ENCODE measurements at places on chromosomes 13 and 19.
A peak's percentile ranks its signal among the peaks of the same experiment; 100 is the strongest.

DNA sequence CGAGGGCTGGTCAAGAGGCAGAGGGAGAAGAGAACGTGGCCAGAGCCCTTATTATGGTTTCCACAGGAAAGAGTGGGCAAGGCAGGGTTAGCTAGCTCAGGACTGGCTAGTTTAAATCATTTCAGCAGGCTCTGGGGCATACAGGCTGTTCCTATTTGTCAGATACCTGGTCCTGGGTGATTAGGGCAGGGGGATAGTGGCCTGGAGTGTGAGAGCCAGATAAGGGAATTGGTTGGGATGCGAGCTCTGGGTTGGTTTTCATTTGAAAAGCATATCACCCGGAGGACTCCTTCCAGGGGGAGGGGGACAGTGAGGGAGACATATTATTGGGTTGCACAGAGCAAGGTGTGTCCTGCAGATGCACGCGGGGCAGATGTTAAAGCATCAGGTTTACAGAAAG, 75.3 kb upstream of the CLDN10 start:
- peak; percentile 43 for DNase-seq

GRCh38 chr13:99331881-99332293, 24.7 kb upstream of the GPR183 start:
- DNase-seq = no peak

DNA sequence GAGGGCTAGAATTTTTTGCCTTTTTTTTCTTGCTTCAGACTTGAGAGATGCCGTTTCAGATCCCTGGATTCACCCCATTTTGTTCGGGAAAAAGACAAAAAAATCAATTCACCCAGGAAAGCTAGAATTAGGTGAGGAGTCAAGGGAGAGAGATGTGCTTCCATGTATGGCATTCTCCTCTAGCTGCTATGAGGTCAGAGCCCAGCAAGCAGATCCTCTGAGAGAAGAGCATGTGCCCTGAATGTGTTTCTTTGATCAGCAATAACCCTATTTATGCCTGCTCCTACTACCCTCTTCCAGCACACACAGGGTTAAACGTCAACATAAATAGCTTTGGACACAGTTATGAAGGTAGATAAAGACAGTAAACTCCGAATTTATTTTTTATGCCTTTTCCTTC, 53.6 kb downstream of the NDFIP2 start:
- no peak for DNase-seq

DNA sequence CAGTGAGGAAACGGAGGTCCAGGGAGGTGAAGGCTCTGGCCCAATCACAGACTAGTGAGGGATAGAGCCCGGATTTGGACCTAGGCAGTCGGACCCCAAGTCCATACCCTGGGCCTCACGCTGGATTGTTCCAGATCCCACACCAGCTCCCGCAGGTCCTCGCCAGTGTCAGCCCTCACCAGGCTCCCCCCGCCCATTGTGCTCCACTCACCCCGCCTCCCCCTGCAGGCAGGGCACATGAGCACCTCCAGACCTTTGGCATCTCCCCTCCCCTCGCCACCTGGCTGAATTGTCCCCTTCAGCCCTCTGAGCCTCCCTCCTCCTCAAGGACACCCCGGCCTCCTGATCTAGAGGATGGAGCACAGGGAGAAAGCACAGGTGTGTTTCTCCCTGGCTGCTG, 152.4 kb downstream of the KATNAL1 start:
- no peak for DNase-seq

DNA sequence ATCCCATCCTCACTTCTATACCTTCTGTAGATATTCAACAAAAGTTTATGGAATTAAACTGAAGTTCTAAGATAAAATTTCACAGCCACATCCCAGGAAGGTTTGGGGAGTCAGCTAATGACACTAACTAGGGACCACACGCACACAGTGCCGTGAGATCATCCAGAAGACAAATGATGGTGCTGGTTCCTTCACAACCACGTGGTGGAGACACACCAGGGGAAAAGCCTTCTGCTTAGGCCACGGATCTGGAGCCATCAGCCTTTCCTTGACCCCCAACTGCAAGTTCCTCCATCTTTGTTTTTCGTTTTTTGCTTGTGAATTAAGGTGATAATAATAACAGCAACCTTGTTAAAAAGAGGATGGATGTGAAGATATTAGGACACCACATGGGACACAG, 241.6 kb upstream of the MAB21L1 start:
- DNase-seq = peak; percentile 26
